NCI-H2081 treated with DMSO at 0.1 percent for 48 hours (cell line): ENCODE measurements at places on chromosomes 7 and 10.

DNA sequence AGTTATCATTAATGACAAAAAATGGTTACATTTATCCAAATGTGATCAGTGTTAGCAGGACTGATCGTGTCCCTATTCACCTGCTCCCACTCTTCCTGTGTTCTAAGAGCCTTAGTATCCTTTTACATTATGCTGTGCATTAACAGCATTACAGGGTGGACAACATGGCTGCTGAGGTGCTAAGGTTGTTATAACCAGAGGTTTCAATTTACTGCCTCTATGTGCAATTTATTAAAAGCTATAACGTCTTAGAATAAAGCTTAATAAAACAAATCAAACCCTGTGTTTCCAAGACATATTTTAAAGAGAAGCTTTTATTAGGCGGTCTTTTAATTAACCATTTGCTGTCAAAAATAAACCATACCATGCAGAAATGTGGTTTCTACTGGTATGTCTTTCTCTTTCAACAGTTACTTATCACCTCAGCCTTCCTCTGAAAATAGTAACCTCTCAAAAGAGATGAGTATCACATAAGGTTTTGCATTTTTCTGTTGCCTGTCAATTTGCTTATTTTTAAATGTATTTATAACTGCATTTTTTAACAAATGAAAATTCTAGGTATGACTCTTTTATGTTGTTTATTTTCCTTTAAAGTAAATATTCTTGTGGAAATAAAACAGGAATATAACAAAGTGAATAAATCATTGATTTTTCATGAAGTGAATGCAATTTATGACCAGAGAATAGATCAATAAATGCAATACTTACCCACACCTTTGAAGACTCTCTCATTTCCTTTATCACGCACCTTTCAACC, 849.8 kb upstream of the SORCS1 start:
- no peak for DNase-seq

- DNase-seq = no peak
These were observed 716.1 kb downstream of the PARD3 start for GRCh38 chr10:34098821-34099567.

- DNase-seq = no peak
These were observed 81.0 kb upstream of the GNA12 start for GRCh38 chr7:2924866-2925840.

GRCh38 chr7:7228967-7229366, 46.6 kb downstream of the C1GALT1 start:
- no peak for DNase-seq

DNA sequence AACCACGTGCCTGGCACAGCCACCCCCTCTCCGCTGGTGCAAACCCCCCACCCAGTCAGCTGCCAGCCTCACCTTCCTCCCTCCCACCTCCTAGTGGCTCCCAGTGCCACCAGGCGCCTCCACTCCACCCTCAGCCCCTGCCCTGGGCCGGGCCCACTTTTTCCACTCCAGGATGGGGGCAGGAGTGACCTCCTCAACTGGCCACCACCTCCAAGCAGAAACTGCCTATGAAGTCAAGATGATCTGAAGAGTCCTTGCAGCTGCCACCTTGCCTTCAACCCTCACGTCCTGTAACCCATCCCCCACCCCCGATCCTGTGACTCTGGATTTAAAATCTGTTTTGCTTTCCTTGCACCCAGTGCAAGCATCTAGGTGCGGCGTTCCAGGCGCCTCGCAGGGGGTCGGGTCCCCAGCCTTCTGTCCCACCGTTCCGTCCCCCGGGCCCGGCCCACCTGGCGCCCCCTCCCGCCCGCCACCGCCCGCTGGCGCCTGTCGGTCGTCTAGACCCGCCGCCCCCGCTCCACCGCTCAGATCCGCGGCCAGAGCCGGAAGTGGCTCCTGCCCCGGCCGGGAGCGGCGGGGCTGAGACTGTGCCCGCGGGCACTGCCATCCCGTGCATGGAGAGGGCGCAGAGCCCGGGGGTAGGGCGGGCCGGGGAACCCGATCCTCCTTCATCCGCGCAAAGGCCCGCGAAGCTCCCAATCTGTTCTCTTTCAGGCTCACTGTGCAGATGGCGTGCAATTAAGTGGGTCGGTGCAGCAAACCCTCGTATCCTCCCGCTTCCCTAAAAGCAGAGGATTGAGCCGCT, 51.2 kb upstream of the GTF2I start:
- no peak for DNase-seq

GRCh38 chr7:43953071-43953470, 26.8 kb downstream of the UBE2D4 start:
- no peak for DNase-seq

- no peak for DNase-seq
These were observed 34.7 kb downstream of the SVIL start for GRCh38 chr10:29600067-29600466.

- no peak for DNase-seq
These were observed 43.9 kb downstream of the IFIT5 start for GRCh38 chr10:89458291-89458690.
